ENCODE measurements at places on chromosomes 12 and 14.

- DNase-seq = no peak
These were observed 7.7 kb downstream of the GNPTAB start for GRCh38 chr12:101823039-101823438.

GRCh38 chr12:38744041-38744440 lies 161.3 kb downstream of the CPNE8 start:
- DNase-seq = peak; percentile 83

- DNase-seq = no peak
These were observed at the start of gene NRXN3 for GRCh38 chr14:78170203-78170602. NRXN3 (plus strand) TSS chr14:78170373; CDS start chr14:78243094, 72,721 bp downstream.

DNA sequence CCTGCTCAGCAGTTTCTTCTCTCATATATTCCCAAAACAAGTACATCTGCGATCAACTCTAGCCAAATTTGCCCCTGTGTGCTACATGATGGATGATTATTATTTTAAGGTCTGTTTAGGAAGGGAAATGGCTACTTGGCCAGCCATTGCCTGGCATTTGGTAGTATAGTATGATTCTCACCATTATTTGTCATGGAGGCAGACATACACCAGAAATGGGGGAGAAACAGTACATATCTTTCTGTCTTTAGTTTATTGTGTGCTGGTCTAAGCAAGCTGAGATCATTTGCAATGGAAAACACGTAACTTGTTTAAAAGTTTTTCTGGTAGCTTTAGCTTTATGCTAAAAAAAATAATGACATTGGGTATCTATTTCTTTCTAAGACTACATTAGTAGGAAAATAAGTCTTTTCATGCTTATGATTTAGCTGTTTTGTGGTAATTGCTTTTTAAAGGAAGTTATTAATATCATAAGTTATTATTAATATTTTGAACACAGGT lies 45.5 kb downstream of the EID3 start:
- DNase-seq = no peak

DNA sequence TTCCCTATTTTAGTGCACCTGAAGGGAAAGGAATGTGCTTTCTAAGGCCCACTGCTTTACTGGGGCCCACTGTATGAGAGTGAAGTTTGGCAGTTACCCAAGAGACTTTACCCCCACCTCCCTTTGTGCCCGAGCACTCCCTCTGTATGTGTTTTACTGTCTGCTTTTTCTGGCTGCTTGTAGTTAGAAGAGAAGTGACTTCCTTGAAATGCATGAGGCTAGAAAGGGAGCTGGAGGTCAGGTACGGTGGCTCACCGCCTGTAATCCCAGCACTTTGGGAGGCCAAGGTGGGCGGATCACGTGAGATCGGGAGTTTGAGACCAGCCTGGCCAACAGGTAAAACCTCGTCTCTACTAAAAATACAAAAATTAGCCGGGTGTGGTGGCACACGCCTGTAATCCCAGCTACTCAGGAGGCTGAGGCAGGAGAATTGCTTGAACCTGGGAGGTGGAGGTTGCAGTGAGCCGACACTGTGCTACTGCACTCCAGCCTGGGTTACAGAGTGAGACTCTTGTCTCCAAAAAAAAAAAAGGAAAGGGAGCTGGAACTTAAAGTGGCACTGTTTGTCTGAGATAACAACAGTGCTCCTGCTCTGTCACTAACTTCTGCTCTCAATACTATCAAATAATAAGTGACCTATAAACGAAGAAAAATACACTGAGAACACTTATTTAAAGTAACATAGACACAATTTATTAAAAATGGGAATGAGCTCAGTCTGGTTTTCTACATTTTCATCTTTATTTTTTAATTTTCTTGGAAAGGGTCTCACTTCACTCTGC lies 5.8 kb downstream of the TRIP11 start:
- no peak for DNase-seq

GRCh38 chr12:99948370-99948769 lies 36.4 kb downstream of the ANKS1B start:
- no peak for DNase-seq

- no peak for DNase-seq
These were observed 483.9 kb downstream of the ZFP36L1 start for GRCh38 chr14:68308726-68309520.

GRCh38 chr12:1069846-1070245 lies 78.8 kb downstream of the ERC1 start:
- no peak for DNase-seq

- DNase-seq = no peak
These were observed 87.1 kb downstream of the ZFP36L1 start for GRCh38 chr14:68705741-68706283.

GRCh38 chr12:123944696-123945095 lies 27.9 kb downstream of the CCDC92 start:
- DNase-seq = no peak

DNA sequence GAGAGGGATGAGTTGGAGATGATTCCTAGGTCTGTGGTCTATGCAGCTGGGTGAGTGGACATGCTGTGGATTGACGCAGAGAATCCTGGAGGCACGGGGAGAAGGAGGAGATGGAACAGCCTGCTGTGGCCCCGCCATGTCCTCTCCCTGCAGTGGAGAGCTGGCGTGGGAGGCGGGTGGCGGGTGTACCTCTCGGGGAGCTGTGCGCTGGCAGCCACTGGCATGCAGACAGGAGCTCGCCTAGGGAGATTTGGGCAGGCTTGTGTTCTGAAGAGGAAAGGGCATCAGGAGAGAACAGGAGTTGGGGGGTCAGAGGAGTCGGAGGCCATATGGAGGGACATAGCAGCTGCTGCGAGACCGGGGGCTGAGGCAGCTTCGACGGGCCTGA lies 56.1 kb downstream of the TECPR2 start:
- DNase-seq = no peak

DNA sequence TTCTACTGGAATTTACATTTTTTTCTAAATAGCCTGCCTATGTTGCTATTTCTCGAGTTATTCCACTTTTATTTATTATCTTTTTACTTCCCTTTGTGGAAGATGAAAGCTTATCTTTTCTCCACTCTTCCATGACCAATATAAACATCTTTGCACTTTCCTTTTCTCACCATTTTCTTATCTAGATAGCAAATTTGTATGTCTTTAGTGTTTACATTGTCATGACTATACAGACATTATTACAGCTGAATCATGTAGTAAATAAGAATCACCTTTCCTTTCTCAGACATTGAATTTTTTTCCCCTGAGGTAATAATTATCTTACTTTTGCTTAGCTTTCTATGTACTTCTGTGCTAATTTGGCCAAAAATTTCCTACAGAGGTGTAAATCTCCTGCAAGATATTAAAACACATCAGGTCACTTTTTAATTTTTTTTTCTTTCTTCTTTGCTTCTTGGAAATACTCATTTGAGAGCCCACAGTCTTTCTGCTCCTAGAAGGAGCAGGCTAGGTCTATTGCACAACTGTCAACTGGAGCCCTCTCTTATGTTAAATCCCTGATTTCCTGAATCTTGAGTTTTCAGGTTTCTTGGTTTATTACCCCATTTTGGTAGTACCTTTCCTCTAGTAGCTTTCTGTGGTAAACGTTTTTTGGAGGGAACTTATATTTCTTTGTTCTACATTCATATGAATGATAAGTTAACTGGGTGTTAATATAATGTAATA lies 109.0 kb upstream of the ATP2B1 start:
- no peak for DNase-seq

- no peak for DNase-seq
These were observed 31.6 kb downstream of the TULP3 start for GRCh38 chr12:2922329-2922728.

DNA sequence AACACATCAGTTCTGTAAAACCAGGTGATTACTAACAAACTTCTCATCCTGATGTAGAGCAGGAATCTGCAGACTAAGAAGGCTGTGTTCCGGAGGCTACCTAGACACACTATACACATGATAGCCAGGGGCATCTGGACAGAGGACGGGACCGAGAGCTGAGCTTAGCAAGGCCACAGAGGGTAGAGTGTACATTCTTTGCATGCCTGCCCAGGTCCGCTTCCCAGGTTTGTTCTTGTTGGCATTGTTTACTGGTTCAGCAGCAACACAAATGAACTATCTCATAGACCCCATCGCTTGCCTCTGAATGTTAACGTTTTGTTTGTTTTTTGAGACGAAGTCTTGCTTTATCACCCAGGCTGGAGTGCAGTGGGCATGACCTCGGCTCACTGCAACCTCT lies 17.7 kb upstream of the TEAD4 start:
- no peak for DNase-seq

- DNase-seq = no peak
These were observed 264.0 kb downstream of the ATXN7L3B start for GRCh38 chr12:74801625-74802024.

DNA sequence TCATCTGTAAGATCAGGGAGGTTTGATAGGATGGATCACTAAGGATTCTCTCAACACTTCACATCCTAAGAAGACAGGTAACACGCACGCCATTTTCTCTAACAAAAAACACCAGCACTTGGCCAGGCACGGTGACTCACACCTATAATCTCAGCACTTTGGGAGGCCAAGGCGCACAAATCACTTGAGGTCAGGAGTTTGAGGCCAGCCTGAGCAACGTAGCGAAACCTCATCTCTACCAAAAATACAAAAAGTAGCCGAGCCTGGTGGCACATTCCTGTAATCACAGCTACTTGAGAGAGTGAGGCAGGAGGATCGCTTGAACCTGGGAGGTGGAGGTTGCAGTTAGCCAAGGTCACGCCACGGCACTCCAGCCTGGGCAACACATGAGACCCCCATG lies 10.5 kb upstream of the CDK2AP1 start:
- no peak for DNase-seq

- DNase-seq = no peak
These were observed 37.5 kb upstream of the SINHCAF start for GRCh38 chr12:31363416-31363809.

- DNase-seq = no peak
These were observed 21.4 kb downstream of the KCTD10 start for GRCh38 chr12:109455706-109456105.

- peak; percentile 56 for DNase-seq
These were observed 7.8 kb downstream of the BHLHE41 start for GRCh38 chr12:26116829-26117715.

- peak; percentile 54 for DNase-seq
These were observed 17.7 kb downstream of the SLC25A29 start for GRCh38 chr14:100288382-100289185.

GRCh38 chr12:107731366-107731765 lies 29.6 kb downstream of the PRDM4 start:
- no peak for DNase-seq

DNA sequence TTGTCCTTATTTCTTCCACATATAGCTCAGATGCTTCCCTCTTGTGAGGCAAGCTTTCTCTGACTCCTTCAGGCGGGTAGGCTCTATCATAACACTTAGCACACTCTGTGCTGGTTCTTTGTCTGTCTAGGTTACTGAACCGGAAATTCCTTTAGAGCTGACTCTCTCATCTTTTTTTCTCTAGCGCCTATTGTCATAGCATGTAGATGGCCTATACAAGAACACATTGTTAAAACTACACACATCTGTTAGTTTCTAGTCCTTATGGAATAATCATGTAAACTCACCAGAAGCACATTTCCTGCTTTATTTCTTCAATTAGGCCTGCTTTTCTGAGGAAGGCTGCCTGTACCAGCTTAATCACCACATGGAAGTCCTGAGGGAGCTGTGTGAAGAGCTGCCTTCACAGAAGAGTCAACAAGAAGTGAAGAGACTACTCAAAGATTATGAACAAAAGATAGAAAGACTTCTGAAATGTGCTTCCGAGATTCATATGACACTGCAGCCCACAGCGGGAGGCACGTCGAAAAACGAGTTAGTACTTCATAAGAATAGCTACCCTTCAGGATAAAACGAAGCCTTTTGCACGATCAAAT lies 143.9 kb downstream of the SYNE2 start:
- peak; percentile 8 for DNase-seq

DNA sequence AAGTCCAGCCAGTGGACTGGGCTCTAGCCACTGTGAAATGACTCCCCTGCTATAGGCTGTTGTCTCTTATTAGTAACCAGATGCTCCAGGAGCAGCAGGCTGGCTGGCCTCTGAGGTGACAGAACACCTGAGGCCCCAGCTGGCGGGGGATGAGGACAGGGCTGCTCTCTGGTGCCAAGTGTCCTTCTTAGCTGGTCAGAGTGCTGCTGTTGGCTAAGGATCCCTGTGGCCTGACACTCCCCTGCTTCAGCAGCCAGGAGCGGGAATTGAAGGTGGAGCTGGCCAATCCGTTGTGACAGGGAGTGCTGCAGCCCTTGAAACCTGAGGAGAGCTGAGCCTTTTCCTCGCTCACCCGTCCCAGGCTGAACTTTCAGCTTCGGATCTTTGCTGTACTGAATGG lies 30.7 kb downstream of the TMEM229B start:
- DNase-seq = no peak

- no peak for DNase-seq
These were observed 120.7 kb downstream of the PPM1H start for GRCh38 chr12:62814243-62814642.

- peak; percentile 64 for DNase-seq
These were observed 103.1 kb downstream of the ETV6 start for GRCh38 chr12:11752403-11753149.

- peak; percentile 4 for DNase-seq
These were observed 7.0 kb downstream of the ACSS3 start for GRCh38 chr12:81084811-81085350.

- DNase-seq = no peak
These were observed 31.2 kb downstream of the NUAK1 start for GRCh38 chr12:106107566-106107965.

GRCh38 chr14:62097824-62098223 lies 335.6 kb downstream of the SNAPC1 start:
- DNase-seq = no peak

DNA sequence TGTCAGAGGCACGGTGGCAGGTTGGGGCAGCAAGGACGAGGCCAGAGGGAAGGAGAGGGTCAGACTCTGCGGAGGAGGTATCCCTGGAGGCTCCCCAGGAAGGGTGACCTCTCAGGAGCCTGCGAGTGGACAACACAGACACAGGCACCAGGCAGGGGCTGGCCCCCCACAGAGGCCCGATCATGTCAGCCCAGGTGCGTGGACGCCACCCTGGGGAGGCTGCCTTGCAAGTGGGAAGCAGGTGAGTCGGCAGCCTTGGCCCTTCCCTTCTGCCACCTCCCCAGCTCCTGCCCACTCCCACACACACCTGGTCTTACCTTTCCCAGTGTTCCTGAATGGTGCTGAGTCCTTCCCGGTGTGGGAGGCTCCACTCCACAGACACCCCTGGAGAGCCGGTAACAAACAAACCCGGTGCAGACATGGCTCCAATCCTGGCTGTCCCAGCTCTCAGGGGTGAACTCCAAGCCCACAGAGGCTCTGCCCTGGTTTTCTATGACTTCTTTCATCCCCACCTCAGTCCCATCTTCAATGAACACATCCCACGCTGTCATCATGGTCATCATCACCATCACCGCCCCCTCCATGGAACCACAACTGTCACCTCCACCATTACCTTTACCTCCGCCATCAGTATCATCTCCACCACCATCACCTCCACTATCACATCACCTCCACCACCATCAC lies 5.2 kb downstream of the ZBTB42 start:
- no peak for DNase-seq

- no peak for DNase-seq
These were observed 50.0 kb upstream of the PRIMA1 start for GRCh38 chr14:93838238-93838637.

GRCh38 chr12:110537605-110538409 lies 35.7 kb downstream of the RAD9B start:
- DNase-seq = no peak

- peak; percentile 99 for DNase-seq
These were observed 5.4 kb upstream of the CCDC177 start for GRCh38 chr14:69580009-69580577.

- no peak for DNase-seq
These were observed 19.1 kb downstream of the CAMKK2 start for GRCh38 chr12:121277374-121277759.

GRCh38 chr14:45868377-45868776 lies 615.4 kb upstream of the MIS18BP1 start:
- DNase-seq = no peak
